ENCODE measurements at places on chromosomes 6 and 20. TPM values are rescaled to one million over a fixed set of nuclear protein-coding genes. Genes with fewer than 3 reads are reported as not detected.

The THEMIS gene
- not detected for total RNA-seq

The GSTA3 gene
- total RNA-seq: 0.69 TPM

The CRISP3 gene
- not detected for total RNA-seq

The ARFGEF3 gene
- 47.3 TPM for total RNA-seq

The TFEB gene
- total RNA-seq: 3.5 TPM

The BMP7 gene
- 23.3 TPM for total RNA-seq

The EYA4 gene
- total RNA-seq: 3.5 TPM

The FAM209B gene
- total RNA-seq: not detected

The RNF114 gene
- 36.7 TPM for total RNA-seq

The HMGA1 gene
- 35.8 TPM for total RNA-seq

The KCNK16 gene
- not detected for total RNA-seq

The SLC32A1 gene
- total RNA-seq: 34.4 TPM

The OR2J3 gene
- not detected for total RNA-seq

The TOX2 gene
- total RNA-seq: 5.1 TPM

The NKAIN4 gene
- total RNA-seq: 48.0 TPM

The ZNF311 gene
- 5.8 TPM for total RNA-seq

The SLC17A2 gene
- total RNA-seq: not detected

The ALDH8A1 gene
- 3.7 TPM for total RNA-seq

The CCDC28A gene
- 7.2 TPM for total RNA-seq

The DACT2 gene
- total RNA-seq: 4.6 TPM

The PPP1R3G gene
- total RNA-seq: 3.7 TPM

The SNTA1 gene
- 22.1 TPM for total RNA-seq

The NOX3 gene
- total RNA-seq: not detected

The SRSF12 gene
- total RNA-seq: 45.0 TPM
